ENCODE measurements at places on chromosomes 5 and 9.

GRCh38 chr5:9667906-9668305 lies 37.8 kb upstream of the TAS2R1 start:
- H3K27me3 ChIP-seq: no peaks in the 10 kb centered on the region
- H3K36me3 ChIP-seq: no peaks in the 10 kb centered on the region
- H3K4me1 ChIP-seq: no peaks in the 10 kb centered on the region
- no peak for DNase-seq
- H3K4me3 ChIP-seq: no peak overlapping the region

DNA sequence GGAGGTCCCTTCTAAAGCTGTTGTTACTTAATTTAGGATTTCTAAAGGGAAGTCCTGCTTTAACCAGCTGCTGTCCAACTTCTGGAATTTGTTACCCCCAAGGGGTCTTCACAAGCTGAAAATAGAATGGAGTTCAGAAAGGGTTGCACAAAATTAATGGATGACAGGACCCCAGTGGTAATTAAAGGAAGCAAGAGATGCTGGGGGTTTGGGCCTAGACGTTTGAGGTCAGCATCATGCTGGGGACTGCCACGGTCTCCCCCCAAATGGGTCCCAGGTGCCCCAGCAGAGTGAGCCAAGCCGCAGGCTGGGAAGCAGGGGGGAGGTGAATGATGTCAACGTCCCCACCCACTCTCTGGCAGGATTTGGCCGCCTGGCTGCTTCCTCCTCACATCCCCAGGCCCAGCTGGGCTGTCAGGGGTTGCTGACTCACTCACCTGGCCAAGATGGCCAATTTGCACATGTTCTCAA lies 97.5 kb upstream of the ARAP3 start:
- H3K27ac ChIP-seq: peak overlapping the region; percentile 100
- H3K4me3 ChIP-seq: peak overlapping the region; percentile 28
- DNase-seq: peak; percentile 97

DNA sequence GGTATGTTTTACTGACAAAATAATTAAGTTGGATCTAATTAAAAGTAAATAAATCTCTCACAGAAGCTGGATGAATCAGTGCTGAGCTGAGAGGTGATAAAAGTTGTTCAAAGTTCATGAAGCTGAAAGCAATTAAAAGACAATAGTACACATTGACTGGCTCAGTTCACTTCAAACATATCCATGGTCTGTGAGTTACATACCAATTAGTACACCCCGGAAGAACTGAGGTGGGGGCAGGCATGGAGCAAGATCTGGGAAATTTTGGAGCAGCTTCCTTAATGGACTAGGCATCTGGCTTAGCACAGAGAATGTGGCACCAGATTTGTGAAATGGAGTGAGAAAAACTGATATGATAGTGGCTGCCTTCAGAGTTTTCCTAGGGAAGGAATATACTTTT lies 152.7 kb downstream of the ATP10B start:
- peaks cover 3% of the 10 kb centered on the region for H3K4me1 ChIP-seq
- no peaks in the 10 kb centered on the region for H3K27me3 ChIP-seq
- no peak overlapping the region for H3K27ac ChIP-seq
- H3K36me3 ChIP-seq: no peaks in the 10 kb centered on the region

- H3K4me1 ChIP-seq: no peaks in the 10 kb centered on the region
- no peaks in the 10 kb centered on the region for H3K27me3 ChIP-seq
- H3K4me3 ChIP-seq: no peak overlapping the region
- H3K36me3 ChIP-seq: no peaks in the 10 kb centered on the region
These were observed 44.6 kb upstream of the BASP1 start for GRCh38 chr5:17172791-17173190.

- peak; percentile 63 for DNase-seq
- peak overlapping the region; percentile 71 for H3K4me3 ChIP-seq
- H3K27ac ChIP-seq: 0 out of 2 replicates have a peak overlapping the region, but pooled peaks have one; percentile 70
- H3K36me3 ChIP-seq: peaks cover 19% of the 10 kb centered on the region
These were observed 11.8 kb downstream of the ITGA1 start for GRCh38 chr5:52799358-52799982.

- H3K36me3 ChIP-seq: peaks cover 12% of the 10 kb centered on the region
- H3K4me3 ChIP-seq: no peak overlapping the region
- H3K27me3 ChIP-seq: no peaks in the 10 kb centered on the region
- H3K4me1 ChIP-seq: 0 out of 2 replicates have a peak, but pooled peaks cover 4% of the 10 kb centered on the region
- no peak overlapping the region for H3K27ac ChIP-seq
- no peak for DNase-seq
These were observed 57.2 kb upstream of the RIC1 start for GRCh38 chr9:5571629-5572232.

DNA sequence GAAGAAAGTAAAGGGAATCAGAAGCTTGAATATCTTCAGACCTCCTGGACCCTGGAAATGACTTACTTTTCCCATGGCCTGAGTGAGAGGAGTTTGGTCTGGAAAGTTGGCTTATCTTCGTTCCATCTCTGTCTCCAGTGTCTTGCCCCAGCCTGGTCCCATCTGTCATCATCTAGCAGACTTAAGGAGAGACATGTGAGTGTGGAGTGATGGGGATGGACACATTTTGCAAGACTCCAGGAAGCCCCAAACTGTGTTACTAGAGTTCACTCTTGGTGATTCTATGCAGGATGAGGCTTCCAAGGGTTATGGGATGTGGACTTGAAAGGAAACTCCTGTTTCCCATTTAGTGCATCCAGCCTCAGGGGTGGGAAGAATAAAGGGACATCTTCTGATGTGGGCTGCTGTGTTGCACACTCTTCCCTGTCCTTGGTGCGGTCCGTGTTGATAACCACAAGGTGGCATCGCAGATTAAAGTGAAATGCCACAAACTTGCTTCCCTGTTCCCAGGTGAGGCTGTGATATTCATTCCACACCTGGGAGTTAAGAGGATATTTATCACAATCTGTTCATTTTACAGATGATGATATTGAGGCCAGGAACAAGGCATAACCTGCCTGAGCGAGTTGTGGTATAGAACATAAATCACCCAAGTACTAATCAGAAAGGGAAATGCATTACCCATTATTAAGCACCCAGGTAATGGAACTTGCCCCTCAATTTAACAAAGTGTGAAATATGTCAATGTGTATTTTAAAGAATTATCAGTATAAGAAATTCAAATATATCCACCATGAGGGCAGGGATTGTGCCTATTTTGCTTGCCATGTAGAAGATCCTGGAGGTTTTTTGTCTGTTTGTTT lies 269.9 kb upstream of the PAPPA start:
- DNase-seq: peak; percentile 63
- H3K36me3 ChIP-seq: no peaks in the 10 kb centered on the region
- no peak overlapping the region for H3K27ac ChIP-seq
- H3K4me1 ChIP-seq: no peaks in the 10 kb centered on the region

DNA sequence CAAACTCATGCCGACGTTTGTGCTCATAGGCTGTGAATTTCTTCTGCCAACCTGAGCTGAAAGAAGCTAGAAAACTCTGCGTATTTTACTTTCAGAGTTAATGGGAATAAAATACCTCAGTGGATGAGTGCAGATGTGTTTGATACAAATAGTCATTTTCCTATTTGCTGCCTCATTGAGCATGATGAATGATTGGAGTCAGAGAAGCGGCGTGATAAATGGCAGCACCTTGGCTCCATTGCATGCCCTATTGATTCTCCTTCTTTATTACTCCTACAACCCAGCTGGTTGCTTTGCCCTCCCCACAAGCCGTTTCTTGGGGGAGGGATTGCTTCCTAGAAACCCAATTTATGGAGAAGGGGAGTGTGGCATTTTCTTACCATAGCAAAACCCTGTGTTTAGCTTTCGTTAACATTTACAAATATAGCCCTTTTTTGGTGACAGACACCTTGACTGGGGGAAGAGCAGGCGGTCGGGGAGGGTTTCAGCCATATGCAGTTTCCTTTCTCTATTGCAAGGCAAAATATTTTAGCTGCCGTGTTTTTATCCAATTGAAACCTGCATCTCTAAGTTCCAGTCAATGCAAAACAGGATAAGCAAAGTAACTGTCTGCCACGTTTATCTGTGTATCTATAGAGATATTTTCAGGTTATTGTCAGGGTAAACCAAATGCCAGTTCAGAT lies 93.1 kb upstream of the TBCA start:
- no peaks in the 10 kb centered on the region for H3K4me1 ChIP-seq
- no peak overlapping the region for H3K27ac ChIP-seq
- no peak for DNase-seq

- no peak overlapping the region for H3K27ac ChIP-seq
- no peaks in the 10 kb centered on the region for H3K36me3 ChIP-seq
- no peaks in the 10 kb centered on the region for H3K4me1 ChIP-seq
These were observed 43.1 kb downstream of the BOD1 start for GRCh38 chr5:173573126-173573960.

DNA sequence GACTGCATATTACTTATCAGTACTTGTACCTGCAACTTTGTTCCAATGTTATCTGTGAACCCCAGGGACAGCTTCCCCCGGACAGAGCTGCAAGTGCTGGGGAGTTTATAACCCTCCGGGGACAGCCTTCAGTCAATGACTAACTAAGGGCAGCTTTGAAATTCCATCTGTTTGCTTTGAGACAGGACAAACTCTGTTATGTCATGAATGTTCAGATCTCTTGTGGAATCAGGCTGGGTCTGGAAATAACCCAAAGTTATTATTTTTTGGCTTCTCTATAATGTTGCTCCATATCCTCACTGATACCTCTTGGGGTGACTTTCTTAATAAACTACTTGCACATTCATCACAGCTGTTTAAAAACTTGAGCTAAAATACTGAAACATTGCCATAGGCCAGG lies 617.5 kb upstream of the TLE4 start:
- H3K27me3 ChIP-seq: no peaks in the 10 kb centered on the region
- H3K4me3 ChIP-seq: no peak overlapping the region
- H3K27ac ChIP-seq: no peak overlapping the region
- DNase-seq: no peak

DNA sequence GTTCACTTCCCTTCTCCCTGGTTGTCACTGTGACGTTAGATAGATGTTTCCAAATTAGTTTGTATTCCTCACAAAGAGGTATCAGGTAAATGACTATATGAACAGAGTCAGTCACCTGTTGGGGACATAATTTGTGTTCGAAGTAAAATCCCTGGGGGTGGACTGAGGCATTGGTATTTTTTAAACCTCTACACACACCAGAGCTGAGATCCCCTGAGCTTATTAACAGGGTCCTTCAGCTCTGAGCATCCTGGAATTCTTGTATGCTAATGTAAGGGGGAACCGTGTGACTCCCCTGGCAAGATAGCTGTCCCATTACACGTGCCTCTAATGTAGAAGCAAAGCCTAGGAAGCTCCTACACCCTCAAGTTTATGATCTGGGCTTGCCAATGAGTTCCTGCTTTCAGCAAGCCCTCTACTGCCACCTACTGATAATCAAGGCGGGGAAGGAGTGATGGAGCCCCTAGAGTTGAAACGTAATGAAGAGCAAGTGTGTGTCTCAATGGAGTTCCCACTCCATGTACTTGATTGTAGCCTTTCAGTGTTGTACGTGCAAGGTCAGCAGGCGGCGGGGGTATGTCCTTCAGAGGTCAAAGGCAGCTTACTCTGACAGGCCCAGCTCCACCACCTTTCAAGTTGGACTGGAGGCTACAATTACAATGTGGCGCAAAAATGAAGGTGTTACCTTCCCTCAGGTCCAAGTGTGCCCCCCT lies 14.4 kb downstream of the PRKACG start:
- no peak overlapping the region for H3K4me3 ChIP-seq
- no peaks in the 10 kb centered on the region for H3K27me3 ChIP-seq
- H3K27ac ChIP-seq: no peak overlapping the region
- no peaks in the 10 kb centered on the region for H3K36me3 ChIP-seq
- DNase-seq: peak; percentile 87

GRCh38 chr9:2693056-2693455 lies 24.3 kb upstream of the KCNV2 start:
- no peak overlapping the region for H3K4me3 ChIP-seq
- H3K36me3 ChIP-seq: no peaks in the 10 kb centered on the region
- no peak for DNase-seq
- peaks cover 6% of the 10 kb centered on the region for H3K4me1 ChIP-seq
- H3K27ac ChIP-seq: no peak overlapping the region

DNA sequence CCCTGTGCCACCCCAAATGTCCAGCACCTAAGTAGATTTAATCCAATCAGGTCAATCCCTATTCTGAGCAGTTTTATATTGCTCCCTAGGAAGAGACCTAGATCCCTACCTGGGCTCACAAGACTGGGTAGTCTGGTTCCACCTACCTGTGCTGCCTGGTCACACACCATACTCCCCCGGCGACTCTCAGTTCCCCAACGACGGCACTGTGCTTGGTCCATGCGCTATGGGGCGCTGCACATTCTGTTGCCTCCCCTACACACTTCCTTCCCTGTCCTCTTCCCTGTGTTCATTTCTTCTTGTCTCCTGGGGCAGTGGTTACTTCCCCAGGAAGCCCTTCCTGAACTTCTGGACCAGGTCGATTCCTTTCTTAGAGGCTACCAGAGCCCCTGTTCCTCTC lies 109.9 kb upstream of the IL12B start:
- H3K4me1 ChIP-seq: no peaks in the 10 kb centered on the region
- H3K27ac ChIP-seq: no peak overlapping the region
- H3K27me3 ChIP-seq: no peaks in the 10 kb centered on the region

DNA sequence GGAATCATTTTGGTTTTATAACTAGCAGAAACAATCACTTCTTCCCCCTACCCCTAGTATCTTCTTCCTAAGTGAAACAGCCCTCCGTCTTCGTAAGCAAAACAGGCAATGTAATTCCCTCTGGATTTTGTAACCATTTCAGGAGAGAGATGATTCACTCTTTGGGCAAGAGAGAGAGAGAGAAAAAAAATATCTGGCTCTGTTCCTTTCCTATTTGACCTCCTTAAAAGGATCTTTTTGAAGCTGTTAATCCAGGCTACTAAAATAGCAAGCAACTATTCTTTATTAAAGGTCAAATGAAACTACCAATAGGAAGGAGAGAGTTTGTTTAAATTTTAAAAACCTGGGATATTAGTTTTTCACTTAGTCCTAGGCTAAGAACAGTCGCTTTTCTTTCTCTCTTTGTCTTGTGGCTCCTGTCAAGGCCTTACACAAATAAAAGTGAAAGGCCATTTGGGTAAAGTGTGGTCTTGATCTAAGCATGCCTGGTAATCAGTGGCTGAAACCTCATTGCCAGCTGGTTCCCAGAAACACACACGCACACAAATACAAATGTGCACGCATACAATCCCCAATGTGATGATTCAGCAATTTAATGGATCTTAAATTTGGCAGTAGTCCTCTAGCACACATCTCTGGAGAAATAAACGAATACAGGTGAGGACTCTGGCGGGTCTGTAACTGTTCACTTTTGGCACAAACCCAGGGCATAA lies 70.2 kb downstream of the PRUNE2 start:
- H3K36me3 ChIP-seq: no peaks in the 10 kb centered on the region
- H3K27me3 ChIP-seq: 0 out of 2 replicates have a peak, but pooled peaks cover 3% of the 10 kb centered on the region
- DNase-seq: no peak
- no peak overlapping the region for H3K4me3 ChIP-seq
- H3K27ac ChIP-seq: no peak overlapping the region
- no peaks in the 10 kb centered on the region for H3K4me1 ChIP-seq

DNA sequence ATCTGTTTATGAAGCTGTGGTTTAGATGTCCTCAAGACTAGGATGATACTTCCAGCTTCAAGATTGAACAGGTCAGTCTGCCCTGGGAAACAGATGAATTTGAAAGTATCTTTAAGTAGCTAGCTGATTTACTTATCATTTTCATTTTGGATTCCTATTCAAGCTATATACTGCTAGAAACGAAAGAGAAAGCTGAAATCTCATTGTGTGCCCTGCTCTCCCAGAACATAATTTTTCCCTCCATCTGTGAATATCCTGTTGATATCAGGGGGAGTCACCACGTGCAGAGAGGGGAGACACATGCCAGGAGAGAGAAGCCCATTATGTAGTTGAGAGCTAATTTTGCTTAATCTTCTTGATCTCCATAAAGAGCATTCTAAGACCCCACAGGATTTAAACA lies 439.1 kb downstream of the NR2F1-AS1 start:
- no peaks in the 10 kb centered on the region for H3K36me3 ChIP-seq
- no peaks in the 10 kb centered on the region for H3K27me3 ChIP-seq
- no peak for DNase-seq
- no peak overlapping the region for H3K4me3 ChIP-seq
- H3K4me1 ChIP-seq: no peaks in the 10 kb centered on the region
- no peak overlapping the region for H3K27ac ChIP-seq

Data from Karpas-422 (cell line).